Foreskin melanocyte (primary cell): ENCODE measurements at places on chromosomes 11 and 22.
A peak's percentile ranks its signal among the peaks of the same experiment; 100 is the strongest.

DNA sequence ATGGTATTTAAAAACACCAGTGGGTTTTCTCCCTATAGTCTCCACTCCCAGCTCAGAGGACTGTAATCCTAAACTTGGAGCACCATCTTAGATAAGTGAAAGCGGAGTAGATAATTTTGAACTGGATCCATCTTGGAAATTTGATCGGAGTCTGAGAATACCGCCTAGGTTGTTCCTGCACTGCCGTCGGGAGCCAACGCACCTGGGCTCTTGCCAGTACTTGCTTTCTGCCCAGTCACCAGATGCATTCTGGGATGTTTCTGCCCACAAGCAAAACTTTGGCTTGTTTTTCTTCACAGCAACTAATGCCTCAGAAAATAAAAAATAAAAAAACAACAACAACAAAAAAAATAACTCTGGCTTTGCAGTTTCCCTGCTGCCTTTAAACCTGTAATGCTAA lies 113.0 kb upstream of the MTMR2 start:
- no peak for DNase-seq

- DNase-seq: no peak
Measured at GRCh38 chr11:32032478-32032877, 58.4 kb upstream of the RCN1 start.

- DNase-seq: peak; percentile 46
Measured at GRCh38 chr11:107689317-107690202, 22.3 kb downstream of the SLN start.

DNA sequence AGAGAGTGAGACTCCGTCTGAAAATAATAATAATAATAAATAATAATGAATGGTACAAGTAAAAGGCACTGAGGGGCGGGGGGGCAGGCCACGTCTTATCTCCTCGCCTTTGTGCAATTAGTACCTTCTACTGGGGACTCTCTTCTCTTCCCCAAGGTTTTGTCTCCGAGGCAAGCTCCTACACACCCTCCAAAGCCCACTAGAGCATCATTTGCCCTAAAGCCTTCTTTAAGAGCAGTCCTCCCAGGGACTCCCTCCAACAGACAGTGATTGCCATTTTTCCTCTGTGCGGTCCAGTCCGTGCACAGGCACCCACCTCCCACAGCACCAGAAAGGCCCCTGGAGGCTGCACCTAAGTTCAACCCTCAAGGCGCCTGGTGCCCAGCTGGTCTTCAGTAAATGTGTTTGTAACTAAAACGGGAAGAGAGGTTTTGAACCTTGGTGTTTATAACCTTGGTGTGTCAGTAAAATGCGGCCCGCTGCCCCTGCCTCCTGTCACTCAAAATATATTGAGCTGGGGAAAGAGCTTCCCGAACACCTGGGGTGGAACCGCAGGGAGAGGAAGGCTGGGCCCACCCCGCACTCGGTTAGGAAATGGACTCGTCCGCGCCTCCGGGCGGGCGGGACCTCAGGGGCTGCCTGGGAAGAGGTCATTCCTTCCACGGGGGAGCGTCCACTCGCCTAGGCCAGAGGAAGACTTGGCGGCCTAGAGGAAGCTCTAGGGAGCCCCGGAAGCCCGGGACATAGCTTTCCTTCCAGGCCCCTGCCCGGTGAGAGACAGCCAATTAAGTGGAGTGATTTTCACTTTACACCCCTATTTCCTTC lies 4.7 kb upstream of the KDELR3 start:
- DNase-seq: no peak

GRCh38 chr22:39181356-39181755 lies 28.9 kb upstream of the CBX7 start:
- DNase-seq: no peak

DNA sequence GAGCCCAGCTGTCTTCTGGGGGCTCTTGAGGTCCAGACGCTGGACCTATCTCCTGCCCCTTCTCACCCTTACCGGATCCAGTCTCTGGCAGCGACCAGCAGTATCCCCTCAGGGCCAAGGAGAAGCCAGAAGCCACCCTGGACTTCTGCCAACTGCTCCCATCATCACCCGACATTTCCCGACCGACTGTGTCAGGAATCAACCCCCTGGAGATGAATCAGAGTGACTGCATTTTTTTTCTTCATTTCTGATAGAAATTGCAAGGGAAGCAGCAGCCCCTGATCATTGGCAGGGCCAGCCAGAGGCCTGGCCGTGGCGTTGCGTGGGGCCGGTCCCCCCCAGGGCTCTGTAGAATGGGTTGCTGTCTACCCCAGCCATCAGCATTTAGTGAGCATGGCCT lies 5.2 kb upstream of the LIF start:
- DNase-seq: no peak

- peak; percentile 7 for DNase-seq
Measured at GRCh38 chr22:16824716-16825687, at the start of gene XKR3. XKR3 (minus strand) TSS chr22:16825411; CDS start chr22:16808073, 17,338 bp downstream.

DNA sequence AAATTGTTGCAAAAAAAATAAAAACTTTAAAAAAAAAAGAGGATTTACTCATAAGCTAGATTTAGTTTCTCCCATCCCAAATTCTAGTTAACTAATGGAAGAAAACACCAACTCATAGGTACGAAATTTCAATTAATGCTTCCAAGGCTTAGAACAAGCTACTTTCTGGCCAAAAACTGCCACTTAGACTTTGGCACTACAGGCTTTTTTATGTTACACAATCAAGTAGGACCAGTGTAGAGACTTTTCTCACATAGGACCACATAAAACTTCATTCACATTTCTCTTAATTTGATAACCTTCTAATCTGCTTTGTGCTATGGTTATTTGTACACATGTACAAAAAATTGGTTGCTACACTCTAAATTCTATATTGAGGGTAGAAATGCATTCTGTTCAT lies 3.1 kb downstream of the ST13 start:
- no peak for DNase-seq

GRCh38 chr11:93733474-93733873 lies 7.8 kb downstream of the TAF1D start:
- DNase-seq: no peak

DNA sequence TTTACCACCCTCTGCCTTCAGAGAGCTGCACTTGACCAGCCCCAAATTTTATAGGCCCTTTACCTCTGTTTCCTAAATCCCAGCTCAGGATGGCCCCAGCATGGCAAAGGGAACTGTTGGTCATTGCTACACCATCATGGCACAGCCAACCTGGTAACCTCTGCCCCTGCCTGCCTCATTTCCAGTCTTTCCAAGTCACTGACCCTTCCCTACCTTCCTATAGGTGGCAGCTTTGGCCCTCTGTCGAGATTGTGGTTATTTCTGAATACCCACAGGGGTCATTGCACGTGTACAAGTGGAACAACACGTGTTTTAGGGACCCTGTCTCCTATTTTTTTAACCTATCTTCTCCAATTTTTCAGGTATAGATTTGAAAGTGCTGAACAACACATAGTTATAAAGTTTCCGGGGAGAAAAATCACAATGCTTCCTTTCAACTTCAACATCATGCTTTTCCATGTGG lies 2.8 kb downstream of the GALNT18 start:
- no peak for DNase-seq

GRCh38 chr11:43930868-43931716 lies 11.3 kb upstream of the C11orf96 start:
- peak; percentile 67 for DNase-seq

- DNase-seq: no peak
Measured at GRCh38 chr22:21067901-21068680, 22.3 kb downstream of the LRRC74B start.

DNA sequence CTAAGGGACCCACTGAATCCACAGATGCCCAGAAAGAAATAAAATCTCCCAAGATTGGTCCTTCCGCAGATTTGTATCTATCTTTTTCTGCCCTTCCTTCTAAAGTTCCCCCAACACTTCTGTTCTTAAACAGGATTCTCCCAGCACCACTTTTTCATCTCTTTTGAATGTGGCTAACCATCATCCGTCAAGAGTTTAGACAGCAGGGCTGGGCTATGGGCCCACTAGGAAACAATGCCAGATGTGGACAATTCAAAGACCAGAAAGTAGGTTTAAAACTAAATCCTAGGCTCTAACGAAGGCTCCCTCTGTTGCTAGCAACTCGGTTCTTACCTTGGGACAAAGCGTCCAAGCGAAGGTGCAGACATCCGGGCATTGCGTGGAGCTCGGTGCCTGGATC lies 100.0 kb downstream of the AMBRA1 start:
- no peak for DNase-seq

DNA sequence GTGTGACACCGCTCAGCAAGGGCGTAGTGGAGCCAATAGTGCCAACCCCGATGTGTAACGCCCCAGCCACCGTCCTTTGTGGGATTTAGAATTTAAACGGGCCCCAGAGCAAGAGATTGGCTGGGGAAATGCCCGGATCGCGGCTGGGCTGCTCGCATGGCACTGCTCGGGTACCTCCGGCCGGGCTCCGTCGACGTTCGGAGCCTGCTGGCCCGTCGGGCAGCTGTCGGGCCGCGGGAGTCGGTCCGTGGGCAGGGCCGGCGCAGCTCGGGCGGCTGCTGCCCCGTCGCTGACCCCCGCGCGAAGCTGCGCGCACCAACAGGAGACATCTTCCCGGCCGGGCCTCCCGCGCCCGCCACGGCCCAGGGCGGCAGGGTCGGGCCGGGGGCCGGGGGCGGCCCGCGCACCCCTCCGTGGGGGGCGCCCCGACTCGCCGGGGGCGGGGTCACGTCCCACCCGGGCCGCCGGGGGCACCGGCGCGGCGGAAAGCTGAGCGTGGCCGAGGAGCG lies 1.3 kb upstream of the KDM2A start:
- DNase-seq: no peak

DNA sequence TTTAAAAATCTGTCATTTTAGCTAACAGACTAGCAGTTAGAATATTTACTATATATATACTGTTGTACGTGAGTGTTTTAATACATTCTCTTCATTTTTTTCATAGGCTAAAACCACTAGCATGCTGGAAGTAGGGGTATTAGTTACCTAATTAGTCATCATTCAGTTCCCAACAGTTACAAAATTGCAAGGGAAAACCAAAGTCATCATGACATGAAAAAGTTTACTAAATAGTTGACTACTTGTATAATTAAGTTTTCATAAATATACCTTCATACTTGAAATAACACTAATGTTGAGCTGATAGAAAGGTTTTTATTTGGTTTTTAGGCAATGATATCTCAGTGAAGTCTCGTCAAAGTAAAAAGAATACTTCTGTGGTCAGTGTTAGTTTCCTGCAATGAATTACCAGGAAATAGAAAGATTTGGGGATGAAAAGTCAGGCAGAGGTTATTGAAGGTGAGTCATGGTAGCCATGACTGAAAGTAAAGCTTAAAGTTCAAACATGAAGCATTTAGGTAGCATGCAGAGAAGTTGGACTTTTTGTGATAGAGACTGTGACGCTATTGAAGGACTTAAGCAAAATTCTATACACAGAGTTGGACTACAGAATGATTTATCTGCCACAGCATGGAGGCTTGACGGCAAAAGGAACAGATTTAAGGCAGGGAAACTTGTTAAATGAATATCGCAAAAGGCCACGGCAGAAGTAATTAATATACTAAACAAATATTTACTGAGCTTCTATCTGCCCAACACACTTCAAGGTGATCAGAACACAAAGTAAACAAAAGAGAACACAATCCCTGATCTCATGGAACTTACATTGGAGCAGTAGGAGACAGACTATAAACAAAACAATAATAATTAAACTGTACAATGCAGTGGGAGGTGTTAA lies 828.1 kb upstream of the FAT3 start:
- no peak for DNase-seq

- peak; percentile 27 for DNase-seq
Measured at GRCh38 chr22:38927033-38927781, 30.2 kb upstream of the APOBEC3A start.

DNA sequence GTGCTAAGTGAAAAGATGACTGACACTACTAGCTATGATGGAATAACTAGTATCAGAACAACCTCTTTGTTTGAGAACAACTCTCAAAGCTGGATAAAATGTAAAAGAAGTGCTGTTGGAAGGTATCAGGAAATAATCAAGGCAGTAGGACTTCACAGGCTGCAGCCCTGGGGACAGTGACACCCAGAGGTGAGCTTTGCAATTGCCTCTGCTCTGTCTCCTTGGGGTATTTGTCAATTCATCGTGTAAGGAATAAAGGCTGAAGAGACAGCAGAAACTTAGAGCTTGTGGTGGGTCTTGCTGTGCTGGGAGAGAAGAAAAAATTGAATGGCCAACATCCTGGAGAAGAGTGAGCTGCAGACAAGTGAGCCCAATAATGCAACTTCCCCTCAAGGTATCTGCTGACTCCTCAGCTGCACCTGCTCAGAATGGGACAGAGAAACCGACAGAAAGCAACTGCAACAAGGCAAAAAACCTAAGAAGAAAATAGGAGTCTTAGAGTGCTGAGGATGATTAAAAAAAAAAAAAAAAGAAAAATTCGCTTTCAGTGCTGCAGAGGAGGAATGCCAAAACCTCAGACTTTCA lies 141.1 kb downstream of the RCN1 start:
- peak; percentile 9 for DNase-seq

GRCh38 chr11:128299132-128299726 lies 288.1 kb downstream of the ETS1 start:
- peak; percentile 86 for DNase-seq

- peak; percentile 21 for DNase-seq
Measured at GRCh38 chr11:26247340-26247739, 84.6 kb upstream of the ANO3 start.

DNA sequence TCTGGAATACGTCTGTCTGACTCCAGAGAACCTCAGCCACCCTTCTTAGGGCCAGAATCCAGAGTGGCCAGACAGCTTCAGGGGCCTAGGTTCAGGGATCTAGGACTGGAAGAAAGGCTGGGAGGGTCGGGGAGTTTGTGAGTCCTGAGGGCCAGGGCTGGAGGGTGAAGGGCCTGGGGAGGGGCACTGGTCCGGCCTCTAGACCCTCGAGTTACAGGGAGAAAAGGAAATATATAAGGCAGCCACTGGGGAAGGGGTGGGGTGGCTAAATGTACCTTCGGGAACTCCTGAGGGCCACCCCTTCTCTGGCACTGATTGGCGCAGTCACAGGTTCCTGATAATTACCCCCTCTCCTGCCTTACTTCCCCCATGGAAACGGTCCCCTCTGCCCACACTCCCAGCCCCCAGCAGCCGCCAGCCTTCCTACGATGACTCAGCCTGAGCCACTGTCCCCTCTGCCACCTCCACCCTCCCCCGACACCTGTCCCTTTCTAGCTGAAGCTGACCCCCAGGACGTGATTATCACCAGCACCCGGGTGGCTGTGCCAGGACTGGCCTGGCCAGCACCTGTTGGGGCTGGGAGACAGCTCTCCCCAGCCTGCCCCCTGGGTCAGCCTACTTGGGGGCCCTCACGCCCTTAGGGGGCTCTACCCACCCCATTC lies 26.4 kb downstream of the MB start:
- DNase-seq: no peak

DNA sequence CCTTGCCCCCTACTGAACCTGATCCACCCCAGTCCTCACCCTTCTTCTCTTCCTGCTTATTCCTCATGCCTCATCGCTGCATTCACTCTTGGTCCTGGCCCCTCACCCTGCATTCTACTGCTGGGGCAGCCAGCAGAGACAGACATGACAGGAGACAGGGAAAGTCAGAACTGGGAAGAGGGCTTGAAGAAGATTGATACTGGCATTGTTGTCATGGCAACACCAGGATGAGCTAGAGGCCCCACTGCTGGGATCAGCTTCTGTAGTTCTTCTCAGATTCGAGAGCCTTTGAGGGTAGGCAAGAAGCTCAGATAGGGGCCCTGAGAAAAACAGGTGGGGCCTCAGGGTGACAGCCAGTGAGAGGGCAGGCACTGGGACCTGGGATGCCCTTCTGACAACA lies 264.3 kb downstream of the MIAT start:
- DNase-seq: no peak
